Kidney epithelial cell (primary cell): ENCODE measurements at places on chromosomes 3 and 15. TPM values are rescaled to one million over a fixed set of nuclear protein-coding genes. Genes with fewer than 3 reads are reported as not detected.

Gene SRP14
- 260 and 309 TPM in 2 replicates for total RNA-seq

Gene HTR3E
- not detected in 2 replicates for total RNA-seq

Gene IGSF10
- total RNA-seq = under 0.01 TPM in 1 of 2 replicates, not detected in the other

Gene PLCH1
- total RNA-seq = 2.9 and 3.3 TPM in 2 replicates

Gene TTLL13
- 0.41 TPM in 1 of 2 replicates, not detected in the other for total RNA-seq

Gene TMC3
- total RNA-seq = not detected in 2 replicates

Gene CAMK2N2
- total RNA-seq = 0.67 and 1.2 TPM in 2 replicates

Gene CPEB1
- 3.8 and 5.5 TPM in 2 replicates for total RNA-seq

Gene C15orf62
- 1.2 and 1.4 TPM in 2 replicates for total RNA-seq

Gene ANKRD63
- not detected in 2 replicates for total RNA-seq

Gene LARP6
- total RNA-seq = 52.8 and 101 TPM in 2 replicates
